Mammary epithelial cell (primary cell): ENCODE measurements at places on chromosomes 2 and 18. TPM values are rescaled to one million over a fixed set of nuclear protein-coding genes. Genes with fewer than 3 reads are reported as not detected.

DNA sequence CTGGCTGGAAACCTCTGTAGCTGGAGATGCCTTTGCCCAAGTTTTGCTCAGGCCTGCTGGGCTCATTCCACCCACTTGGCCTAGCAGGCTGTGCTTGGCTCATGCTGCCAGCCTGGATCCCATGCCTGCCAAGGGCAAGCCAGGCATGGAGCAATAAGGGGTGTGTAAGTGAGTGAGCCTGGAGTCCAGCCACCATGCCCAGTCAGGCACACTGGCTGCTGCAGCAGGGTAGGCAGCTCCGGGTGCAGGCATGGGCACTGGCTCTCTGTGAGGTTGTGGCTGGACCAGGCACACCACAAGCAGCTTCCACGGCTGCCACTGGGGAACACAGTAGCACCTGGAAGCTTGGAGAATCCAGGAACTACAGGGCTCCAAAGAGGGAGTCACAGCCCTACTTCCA lies 147.7 kb upstream of the HS6ST1 start:
- DNase-seq = no peak

GRCh38 chr2:43305012-43305411 lies 78.6 kb upstream of the ZFP36L2 start:
- no peak for DNase-seq

DNA sequence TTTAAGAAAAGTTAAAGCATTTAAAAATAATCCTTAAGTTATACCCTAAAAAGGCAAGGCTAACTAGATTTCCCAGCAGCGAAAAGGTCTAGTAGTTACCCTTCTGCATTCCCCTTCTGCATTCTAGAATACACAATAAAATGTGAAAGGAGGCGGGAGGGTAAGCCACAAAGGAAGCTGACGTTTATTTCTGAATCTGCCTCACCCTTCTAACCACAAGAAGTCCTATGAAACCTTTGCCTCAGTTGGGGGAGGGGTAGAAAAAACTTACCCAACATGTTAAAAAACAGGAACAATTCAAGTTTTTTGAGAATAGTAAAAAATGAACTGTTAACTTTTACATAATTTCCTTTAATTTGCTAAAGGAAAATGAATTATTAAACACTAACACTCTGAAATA lies 11.3 kb downstream of the STK17B start:
- DNase-seq = peak; percentile 84

GRCh38 chr2:28904295-28904694 lies 9.8 kb downstream of the WDR43 start:
- DNase-seq = peak; percentile 28

DNA sequence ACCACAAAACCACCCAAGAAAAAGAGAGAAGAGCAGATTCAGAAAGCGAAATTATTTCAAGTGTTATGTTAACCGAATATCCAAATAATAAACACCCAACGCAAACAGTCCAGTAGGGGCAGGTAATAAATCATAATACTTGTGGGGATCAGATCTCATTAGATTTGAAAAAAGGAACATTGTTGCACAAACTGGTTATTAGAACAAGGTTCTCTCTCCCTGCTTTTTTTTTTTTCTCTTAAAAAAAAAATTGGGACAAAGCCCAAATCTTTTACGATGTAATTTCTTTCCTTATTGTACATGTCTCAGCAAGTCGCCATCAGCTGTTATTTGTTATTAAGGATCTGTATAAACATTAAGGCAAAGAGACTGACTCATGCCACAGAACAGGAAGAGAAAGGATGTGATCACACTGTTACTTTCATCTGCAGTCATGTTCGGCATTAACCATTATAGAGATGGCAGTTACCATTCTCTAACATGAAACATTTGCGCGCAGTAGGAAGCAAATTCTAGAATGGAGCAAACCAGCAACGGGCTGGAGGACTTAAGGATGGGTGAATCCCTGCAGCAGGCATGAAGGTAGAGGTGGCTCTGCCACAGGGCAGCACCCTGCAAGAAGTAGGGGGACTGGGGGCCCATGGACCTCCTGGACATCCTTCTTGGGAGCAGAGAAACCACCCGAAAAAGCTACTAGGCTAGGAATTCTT lies 42.0 kb downstream of the EPHA4 start:
- peak; percentile 92 for DNase-seq

DNA sequence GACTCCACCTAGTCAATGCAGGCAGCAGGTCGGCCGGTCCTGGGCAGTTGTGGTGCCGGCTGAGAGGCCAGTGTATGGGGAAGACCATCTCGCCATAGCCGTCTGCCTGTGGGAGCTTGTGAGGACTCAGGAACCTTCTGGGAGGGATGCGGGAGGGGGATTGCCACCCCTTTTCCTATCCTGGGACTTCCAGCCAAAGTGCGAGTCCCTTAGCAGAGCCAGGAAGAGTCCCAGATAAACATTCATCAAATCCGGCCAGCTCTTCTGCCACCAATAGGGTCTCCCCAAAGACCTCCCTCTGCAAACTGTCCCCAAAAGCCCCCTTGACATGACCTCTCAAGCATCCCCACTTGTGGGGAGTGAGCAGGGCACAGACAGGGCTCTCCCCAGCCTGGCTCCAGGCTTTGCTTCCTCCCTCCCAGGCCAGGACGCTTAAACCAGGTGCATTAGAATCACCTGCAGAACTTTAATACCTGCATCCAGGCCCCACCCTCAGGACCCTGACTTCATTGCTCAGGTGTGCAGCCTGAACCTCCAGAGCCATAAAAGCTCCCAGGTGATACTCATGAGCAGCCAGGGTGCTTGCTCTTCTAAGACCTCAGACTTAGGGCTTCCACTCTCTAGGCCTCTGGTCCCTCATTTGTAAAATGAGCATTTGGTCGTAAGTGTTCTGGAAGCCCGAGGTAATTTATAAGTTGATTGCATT lies 159.3 kb downstream of the CAPN13 start:
- DNase-seq = no peak

- DNase-seq = peak; percentile 37
These were observed 58.6 kb upstream of the SLC25A52 start for GRCh38 chr18:31819106-31819924.

DNA sequence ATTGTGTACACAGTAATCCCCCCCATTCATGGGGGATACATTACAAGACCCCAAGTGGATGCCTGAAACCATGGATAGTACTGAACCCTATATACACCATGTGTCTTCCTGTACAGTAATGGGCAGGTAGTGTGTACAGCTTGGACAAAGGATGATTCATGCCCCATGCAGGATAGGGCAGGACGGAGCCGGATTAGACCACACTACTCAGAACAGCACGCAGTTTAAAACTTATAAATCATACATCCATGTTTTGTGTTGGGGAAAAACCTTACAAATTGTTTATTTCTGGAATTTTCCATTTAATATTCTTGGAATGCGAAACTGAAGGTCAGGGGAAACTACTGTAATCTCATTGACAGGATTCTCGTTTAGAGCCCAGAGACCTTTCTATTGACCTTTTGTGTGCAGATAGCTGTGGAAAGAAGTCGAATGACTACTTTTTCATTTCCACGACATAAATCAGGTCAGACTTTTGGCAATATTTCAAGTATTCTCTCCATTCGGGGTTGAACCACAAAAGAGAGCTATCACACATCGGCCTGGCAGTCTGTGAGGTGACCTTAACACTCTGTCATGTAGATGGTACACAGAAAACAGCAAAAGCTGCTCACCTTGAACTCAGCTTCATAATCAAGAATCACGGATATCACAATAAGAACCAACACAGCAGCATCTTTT lies 9.9 kb upstream of the YPEL5 start:
- DNase-seq = peak; percentile 75

DNA sequence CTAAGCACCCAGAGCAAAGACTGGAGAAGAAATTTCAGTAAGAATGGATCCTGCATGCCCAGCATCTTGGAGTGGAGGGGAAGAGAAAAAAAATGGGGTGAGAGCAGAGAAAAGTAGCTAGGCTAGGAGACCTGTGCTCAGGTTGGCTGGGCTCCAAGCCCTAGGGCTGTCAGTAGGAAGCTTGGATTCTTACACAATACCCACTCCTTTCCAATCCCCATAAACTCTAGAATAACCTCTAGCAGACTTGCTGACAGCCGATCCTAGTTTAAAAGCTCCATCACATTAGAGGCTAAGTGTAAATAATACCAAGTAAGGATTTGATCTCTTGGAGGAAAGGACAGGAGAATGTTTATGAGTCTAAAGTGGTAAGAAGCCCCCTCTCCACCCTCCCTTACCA lies 46.2 kb upstream of the NABP1 start:
- peak; percentile 67 for DNase-seq

DNA sequence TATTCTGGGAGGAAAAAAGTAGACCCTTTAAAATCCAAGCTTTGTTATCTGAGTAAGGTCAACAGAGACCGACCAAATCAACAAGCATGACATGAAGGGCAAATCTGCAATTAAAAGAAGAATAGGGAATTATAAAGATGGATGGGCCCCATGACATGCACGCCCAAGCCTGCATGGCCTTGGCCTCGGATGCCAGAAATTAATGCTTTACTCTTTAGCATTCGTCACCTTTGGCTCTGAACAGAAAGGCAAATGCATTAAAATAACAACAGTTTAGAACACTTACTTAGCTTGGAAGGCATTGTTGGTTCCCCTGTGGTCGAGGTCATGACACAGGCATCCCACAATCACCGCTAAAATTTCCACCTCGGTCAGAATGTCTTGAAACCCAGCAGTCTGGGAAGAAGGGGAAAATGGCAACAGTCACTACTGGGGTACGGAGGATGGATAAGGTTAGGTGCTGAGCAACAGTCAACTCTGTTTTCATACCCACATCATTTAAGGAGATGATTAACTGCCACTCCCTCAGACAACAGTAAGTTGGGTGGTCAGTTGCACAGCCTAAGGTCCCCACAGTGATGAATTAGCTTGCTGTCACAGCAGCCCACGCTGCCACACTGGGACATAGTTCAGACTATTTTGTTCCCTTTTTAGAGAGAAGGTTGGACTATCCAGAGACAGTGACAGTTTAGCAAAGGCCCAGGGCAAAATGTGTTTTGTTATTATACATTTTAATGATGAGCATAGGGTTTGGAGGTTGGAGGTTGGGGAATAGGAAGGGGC lies 319.1 kb downstream of the AGPS start:
- no peak for DNase-seq

DNA sequence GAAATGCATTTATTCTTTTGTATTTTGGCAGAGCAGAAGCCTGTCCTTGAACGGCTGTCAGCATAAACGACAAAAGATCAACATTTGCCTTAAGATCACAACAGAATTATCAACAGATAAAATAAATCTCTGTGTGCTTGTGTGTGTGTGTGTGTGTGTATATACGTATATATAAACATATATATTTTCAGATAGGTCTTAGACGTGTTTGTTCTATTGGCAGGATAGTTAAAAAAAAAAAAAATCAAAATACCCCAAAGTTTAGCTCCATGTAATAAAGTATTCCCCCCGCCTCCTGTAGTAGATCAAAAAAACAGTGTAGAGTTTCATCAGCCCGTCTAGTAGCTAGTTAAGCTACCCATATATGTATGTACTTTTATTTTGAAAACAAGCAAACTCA lies 107.9 kb downstream of the CHN1 start:
- DNase-seq = no peak

GRCh38 chr18:22109535-22109934 lies 59.9 kb upstream of the GATA6 start:
- no peak for DNase-seq

Gene SERPINB10
- not detected for total RNA-seq

Gene KIAA2012
- total RNA-seq = under 0.01 TPM

Gene ERLEC1
- total RNA-seq = 34.2 and 50.5 TPM in 2 replicates

Gene YES1
- total RNA-seq = 126 TPM

Gene AFF3
- total RNA-seq = 0.03 TPM in 1 of 2 replicates, not detected in the other
